H7 (cell line): ENCODE measurements at places on chromosomes 3 and 15. TPM values are rescaled to one million over a fixed set of nuclear protein-coding genes. Genes with fewer than 3 reads are reported as not detected.

DNA sequence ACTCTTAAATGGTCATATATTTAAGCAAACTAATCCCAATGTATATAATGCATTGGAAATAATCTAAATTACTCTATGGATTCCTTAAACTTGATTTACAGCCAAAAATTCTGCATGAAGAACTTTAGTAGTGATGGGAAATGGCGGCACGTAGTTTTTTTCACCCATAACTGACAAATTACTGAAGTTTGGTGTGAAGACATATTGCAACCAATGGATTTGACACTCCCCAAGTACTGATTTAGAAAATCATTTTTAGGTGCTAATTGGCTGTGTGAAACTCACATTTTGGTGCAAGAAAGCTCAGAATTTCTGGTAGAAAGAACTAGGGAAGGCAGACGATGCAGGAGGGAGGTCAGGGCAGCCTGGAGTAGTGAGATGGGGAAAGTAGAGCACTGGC is 19.3 kb upstream of the TMEM108 start:
- DNase-seq: no peak

GRCh38 chr3:169914321-169914720 is 2.9 kb downstream of the SAMD7 start:
- DNase-seq: no peak

GRCh38 chr3:187889601-187890404 is 144.5 kb upstream of the BCL6 start:
- DNase-seq: peak; percentile 6

DNA sequence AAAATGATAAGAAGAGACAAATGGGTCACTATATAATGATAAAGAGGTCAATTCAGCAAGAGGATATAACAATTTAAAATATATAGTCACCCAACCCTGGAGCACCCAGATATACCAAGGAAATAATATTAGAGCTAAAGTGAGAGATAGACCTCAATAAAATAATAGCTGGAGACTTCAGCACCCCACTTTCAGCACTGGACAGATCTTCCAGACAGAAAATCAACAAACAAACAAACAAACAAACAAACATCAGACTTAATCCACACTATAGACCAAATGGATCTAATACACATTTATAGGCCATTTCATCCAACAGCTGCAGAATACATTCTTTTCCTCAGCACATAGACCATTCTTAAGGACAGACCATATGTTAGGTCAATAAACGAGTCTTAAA is 79.4 kb downstream of the SENP7 start:
- no peak for DNase-seq

GRCh38 chr3:61613666-61614065 is 52.3 kb downstream of the PTPRG start:
- no peak for DNase-seq

- DNase-seq: no peak
Measured at GRCh38 chr3:188008582-188009213, 145.3 kb upstream of the LPP start.

GRCh38 chr3:13072600-13073325 is 466 bp downstream of the IQSEC1 start:
- peak; percentile 82 for DNase-seq

GRCh38 chr3:64163019-64163754 is 62.1 kb downstream of the PRICKLE2 start:
- peak; percentile 38 for DNase-seq

DNA sequence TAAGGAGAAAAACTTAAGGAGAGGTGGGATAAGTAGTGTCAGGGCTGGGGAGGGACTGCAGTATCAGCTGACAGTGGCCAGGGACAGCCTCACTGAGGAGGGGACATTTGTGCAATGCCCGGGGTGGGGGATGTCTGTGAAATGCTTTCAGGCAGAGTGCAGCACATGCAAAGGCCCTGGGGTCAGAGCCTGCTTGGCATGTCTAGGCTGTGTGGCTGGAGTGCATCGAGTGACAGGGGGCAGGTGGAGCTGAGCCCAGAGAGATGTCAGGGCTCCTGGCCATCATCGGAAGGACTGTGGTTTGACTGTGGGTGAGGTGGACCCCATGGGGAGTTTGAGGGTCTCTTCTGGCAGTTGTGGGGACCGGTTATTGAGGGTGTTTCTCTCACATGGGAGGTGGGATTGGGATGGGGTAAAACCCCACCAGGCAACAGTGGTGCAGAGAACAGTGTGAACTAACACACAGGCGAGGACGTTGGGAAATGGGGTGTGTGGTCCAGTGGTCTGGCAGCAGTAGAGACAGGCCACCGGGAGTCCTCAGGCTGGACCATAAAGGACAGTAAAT is 61.2 kb downstream of the FBLN2 start:
- DNase-seq: no peak

DNA sequence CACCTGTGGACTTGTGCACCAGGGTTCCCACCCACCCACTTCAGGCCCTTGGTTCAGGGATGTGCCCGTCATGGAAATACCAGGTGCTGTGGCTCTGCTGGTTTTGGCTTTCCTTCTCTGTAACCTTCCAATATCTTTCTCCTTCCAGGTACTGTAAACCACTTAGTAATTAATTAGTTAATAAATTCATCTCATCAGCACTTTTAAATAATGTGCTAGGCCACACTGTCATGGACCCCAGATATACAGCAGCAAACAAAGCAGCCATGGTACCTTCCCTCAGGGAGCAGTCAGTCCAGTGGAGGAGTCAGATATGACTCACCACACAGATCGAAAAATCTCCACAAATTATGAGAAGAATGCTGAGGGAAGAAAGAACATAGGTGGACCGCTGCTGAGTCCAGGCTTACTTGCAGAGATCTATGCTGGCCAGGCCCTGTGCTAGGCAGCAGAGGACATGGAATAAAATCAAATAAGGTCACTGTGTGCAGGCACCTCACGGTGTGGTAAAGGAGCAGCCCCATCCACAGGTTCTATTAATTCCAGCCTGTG is 6.8 kb upstream of the GATA2 start:
- DNase-seq: no peak

DNA sequence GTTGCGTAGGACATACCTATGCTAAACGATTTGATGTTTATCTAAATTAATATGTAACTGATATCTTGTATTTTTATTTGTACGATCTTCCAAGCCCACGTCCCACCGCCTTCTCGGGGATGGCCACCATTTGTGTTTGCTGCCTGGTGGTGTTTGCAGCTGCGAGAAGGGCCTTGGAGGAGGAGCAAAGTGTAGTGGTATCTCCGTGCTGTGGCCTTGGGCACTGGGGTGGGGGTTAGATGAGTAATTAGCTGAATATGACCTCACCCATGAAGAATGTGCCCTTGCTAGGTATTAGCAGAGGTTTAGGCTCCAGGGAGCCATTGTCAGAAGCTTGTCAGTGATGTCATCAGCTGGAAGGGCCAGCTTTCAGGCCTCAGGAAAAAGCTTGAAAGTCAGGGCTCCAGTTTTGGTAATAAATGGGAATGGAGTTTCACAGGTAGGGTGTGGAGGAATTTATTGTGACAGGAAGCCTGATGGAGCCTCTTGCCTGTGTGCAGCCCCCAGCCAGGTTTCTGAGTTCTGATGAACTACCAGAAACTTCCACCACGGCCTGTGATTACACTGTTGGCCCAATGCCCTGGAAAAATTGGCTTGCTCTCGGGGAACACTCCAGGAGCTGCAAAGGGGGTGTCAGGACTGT is 41.0 kb downstream of the FLNB start:
- DNase-seq: peak; percentile 66

GRCh38 chr3:123278446-123278845 is 76.7 kb downstream of the SEC22A start:
- DNase-seq: peak; percentile 14

DNA sequence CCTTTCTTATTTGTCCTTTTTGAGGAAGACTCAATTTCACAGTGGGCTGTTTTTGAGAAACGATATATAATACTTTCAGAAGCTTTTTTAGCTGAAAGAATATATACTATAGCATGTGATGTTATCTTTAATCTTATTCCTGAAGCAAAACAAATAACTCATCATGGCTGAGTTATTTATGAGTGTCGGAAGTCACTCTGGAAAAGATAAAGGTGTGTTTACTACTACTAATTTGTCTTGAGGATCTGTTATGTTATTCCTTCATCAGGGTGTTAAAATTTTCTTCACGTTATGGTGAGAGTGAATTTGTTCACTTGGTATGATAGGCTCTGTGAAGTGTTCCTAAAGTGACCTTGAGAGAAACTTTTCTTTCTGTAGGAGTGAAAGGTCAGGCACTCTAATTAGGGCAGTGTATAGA is 4.7 kb downstream of the TCF12 start:
- no peak for DNase-seq

DNA sequence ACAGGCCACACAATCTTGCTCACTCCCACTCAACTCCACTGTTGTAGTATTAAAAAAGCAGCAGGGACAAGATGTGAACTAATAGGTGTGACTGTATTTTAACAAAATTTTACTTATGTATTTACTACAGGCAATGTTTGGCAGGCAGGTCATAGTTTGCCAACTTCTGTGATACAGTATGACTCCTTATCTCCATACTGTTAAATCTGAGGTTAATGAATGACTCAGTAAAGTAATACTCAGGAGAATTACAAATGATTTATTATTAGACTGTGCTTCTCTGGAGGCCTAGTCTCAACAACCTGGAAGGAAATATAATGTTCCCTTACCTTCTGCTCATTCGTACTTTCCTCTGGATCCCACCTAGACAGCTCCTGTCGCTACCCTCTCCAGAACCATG is 258.6 kb upstream of the KCNMB2 start:
- DNase-seq: no peak

- no peak for DNase-seq
Measured at GRCh38 chr3:107928084-107928445, 162.8 kb downstream of the CD47 start.

DNA sequence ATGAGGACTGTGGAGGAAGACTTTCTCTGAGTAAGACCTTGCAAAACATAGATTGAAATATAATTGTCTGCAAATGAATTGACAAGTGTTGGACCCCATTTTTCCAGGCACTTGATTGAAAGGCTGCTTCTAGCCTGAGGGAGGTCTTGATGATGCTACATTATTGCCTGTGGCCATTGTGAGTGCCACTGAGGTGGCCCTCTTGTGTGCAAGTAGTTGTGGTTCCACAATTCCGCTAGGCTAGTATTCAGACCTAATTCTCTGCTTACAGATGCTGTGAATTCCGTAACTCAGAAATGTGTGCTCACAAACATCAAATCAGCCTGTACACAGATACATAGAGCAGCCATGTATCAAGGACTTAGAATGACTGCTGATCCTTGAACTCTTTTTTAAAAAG is 34.7 kb downstream of the FNDC3B start:
- no peak for DNase-seq

DNA sequence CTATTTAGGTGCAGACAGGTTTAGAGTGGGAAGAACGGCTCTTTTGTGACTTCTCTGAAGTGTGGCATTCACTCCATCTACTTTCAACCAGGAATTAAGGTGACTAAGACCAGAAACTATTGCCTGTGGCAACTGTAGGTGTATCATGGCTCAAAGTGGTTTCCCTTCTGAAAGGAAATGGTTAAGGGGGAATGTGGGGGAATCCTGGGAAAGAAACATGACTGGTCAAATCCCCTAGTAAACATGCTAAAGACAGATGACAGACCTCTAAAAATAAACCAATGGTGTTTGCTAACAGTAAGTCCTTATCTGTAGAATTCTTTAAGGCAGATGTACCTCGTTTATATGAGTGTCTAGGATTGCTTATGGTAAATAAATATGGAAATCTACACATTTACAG is 56.9 kb downstream of the MEGF11 start:
- no peak for DNase-seq

- no peak for DNase-seq
Measured at GRCh38 chr3:36695769-36696137, 68.6 kb downstream of the DCLK3 start.

GRCh38 chr15:62969442-62970089 is 73.0 kb upstream of the TPM1 start:
- DNase-seq: no peak

CLDN1 gene
- 0.62 and 0.67 TPM in 2 replicates for total RNA-seq

CD86 gene
- 0.24 TPM in 1 of 2 replicates, not detected in the other for total RNA-seq

MYLK gene
- total RNA-seq: 3.1 and 4.6 TPM in 2 replicates

C3orf85 gene
- not detected in 2 replicates for total RNA-seq

TICRR gene
- 19.2 and 24.1 TPM in 2 replicates for total RNA-seq

PKM gene
- total RNA-seq: 942 and 1,007 TPM in 2 replicates

FAM3D gene
- not detected in 2 replicates for total RNA-seq

EFHB gene
- 0.17 and 0.22 TPM in 2 replicates for total RNA-seq

KLHL25 gene
- total RNA-seq: 15.8 and 20.8 TPM in 2 replicates

HYAL3 gene
- total RNA-seq: 3.5 and 5.7 TPM in 2 replicates

BTLA gene
- not detected in 2 replicates for total RNA-seq

SCAPER gene
- total RNA-seq: 8.0 and 8.3 TPM in 2 replicates

A4GNT gene
- not detected in 2 replicates for total RNA-seq

ADAM10 gene
- total RNA-seq: 73.1 and 78.9 TPM in 2 replicates

SMCO1 gene
- not detected in 2 replicates for total RNA-seq

FMN1 gene
- 1.7 and 5.2 TPM in 2 replicates for total RNA-seq
